Activated CD4-positive, alpha-beta T cell treated with anti-CD3 and anti-CD28 coated beads, Interleukin-2, amount 50 U/mL, for 1 hour (primary cell): ENCODE measurements at places on chromosomes 16 and 17.
A peak's percentile ranks its signal among the peaks of the same experiment; 100 is the strongest.

- no peak for DNase-seq
Measured at GRCh38 chr16:28000314-28001169, 63.0 kb downstream of the GSG1L start.

DNA sequence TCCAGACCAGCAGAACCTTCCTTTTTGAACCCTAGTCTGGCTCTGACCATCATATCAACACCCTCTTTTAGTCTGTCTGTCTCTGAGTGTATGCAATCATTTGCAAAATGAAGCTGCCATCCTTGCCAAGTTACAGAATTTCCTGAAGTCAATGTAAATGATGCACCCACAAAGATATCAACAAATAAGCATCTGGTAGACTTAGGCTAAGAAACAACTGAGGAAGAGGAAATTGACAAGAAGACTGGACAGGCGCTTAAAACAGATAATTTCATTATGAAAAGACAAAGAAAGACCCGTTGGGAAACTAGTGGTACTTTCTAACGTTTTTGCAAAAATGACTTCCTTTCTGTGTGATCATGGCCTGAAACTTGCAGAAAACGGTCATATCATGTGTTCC is 24.7 kb upstream of the CIITA start:
- no peak for DNase-seq

GRCh38 chr17:61396586-61397085 is 3.0 kb upstream of the TBX2 start:
- no peak for DNase-seq

- no peak for DNase-seq
Measured at GRCh38 chr17:8955021-8955959, 10.2 kb downstream of the PIK3R5 start.

- DNase-seq = no peak
Measured at GRCh38 chr16:1273816-1274215, 17.9 kb downstream of the TPSD1 start.

- no peak for DNase-seq
Measured at GRCh38 chr17:44905006-44906000, 6.1 kb upstream of the EFTUD2 start.

DNA sequence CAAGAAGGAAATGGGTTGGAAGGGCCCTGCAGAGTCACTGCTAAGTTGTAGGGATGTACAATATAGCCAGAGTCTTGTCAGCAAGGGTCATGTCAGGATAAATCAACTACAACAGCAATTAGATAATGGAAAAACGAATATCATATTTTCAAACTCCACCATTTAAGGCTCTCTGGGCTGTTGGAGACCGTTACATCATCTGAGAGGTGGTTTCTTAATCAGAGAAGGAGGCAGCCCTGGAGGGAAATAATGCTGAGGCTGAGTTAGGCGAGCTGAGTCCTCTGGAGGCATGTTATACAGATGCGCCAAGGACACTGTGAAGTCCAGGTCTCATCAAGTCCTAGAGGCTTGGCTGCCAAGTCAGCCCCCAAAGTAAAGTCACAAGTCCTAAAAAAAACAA is 30.3 kb downstream of the LYRM9 start:
- no peak for DNase-seq

GRCh38 chr17:61131585-61131984 is 268.1 kb upstream of the TBX2 start:
- DNase-seq = no peak

GRCh38 chr16:85755929-85756768 is 5.3 kb upstream of the C16orf74 start:
- DNase-seq = no peak

DNA sequence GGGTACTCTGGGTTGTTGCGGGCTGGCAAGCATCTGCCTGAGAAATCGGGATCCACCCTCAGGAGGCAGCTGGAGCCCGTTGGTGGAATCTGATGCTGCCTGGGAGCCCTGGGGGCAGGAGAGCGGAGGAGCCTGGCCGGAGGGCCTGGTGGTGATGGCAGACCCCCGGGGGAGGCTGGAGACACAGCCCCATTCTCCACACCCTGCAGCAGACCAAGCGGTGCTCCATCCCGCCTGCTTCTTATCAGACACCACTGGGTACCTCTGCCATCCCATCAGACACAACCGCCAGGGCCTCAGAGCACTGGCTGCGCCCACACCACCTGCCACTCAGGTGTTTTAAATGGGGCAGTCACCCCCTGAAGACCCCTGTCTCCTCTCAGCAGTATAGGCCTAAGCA is 103.9 kb downstream of the RBFOX3 start:
- no peak for DNase-seq

GRCh38 chr17:50303596-50303995 is 29.3 kb downstream of the TMEM92 start:
- no peak for DNase-seq

DNA sequence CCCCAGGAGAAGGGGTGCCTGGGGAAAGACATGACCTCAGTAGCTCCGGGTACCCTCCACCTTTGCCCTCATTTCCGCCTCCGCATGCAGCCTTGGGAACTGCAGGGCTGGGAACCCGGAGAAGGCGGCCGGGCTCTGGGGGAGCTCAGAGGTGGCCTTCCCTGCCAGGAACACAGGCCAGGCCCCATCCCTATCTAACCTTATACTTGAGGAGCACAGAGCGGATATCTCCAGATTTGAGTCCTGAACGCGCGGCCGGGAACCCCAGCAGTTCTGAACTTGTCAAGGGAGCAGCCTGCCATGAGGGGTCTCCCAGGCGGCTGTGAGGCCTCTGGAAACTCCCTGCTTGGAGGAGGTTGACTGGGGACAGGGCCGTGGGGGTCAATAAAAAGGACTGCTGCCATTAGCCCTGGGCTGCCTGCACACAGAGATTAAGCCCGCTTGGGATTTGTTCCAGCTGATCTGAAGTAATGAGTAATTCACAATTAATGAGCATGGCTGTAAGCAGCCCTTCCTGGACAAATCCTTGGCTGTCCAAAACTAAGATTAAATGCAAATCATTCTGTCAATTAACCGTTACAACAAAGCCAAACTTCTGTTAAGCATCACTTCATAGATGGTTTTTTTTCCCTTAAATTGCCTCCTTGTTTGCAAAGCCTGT is 26.3 kb upstream of the METRNL start:
- DNase-seq = no peak

DNA sequence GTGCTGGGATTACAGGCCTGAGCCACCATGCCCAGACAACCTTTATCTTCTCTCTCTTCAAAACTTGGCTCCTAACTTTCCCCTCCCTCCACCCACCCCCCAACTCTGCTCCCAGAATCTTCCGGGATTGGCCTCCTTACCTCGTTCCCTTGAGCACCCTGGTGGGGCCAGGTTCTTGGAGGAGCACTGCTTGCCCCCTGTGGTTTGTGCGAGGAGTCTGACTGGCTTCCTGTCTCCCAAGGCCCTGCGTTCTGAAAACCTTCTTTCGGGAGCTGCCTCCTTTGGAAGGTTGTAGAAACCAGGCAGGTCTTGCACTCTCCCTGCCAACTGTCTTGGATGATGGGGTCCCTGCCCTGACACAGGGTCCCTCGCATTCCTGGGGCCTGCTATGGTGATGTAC is 19.8 kb downstream of the PLXDC1 start:
- no peak for DNase-seq

GRCh38 chr17:42980274-42980765 is at the start of gene RUNDC1:
RUNDC1 (plus strand) TSS chr17:42980565; CDS start chr17:42980577, 12 bp downstream.
- peak; percentile 90 for DNase-seq

GRCh38 chr17:41906465-41907184 is 12.1 kb downstream of the ACLY start:
- DNase-seq = no peak

GRCh38 chr17:40425741-40426140 is 8.0 kb upstream of the TOP2A start:
- DNase-seq = no peak

DNA sequence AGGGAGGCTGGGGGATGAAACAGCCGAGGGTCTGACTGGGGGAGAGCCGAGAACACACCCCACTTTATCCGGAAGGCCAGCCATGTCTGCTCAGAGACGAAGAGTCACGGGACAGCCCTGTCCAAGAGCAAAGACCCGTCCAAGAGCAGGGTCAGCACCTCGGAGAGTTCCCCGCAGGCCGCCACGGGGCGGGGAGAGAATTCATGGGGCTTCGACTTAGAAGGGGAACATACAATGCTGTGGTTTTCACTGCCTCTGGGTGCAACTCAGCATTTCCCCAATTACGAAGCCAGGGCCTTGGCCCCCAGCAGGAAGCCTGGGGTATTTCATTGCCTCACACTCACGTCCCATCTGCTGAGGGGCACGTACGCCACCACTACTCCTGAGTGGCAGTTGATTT is 59.3 kb downstream of the JPH3 start:
- DNase-seq = peak; percentile 7

DNA sequence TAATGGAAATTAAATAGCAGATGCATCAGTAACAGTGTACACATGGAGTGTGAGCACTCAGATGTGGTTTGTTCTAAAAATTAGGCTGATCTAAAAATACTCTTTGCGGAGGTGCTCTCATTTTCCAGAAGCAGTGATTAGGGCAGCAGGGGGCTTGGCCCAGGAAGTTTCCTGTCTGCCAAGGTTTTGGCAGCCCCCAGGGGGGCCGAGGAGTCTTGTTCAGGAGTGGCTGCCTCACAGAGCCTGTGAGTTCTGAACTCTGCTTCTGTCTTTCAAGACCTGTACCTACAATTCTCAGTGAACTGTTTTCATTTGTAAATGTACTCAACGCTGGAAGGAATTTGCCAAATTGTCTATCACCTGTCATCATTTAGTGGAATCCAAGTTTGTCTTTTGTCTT is 388.4 kb upstream of the CDH11 start:
- DNase-seq = no peak

- no peak for DNase-seq
Measured at GRCh38 chr16:30876867-30877266, 17.0 kb downstream of the BCL7C start.

GRCh38 chr17:39676198-39676819 is 8.1 kb downstream of the PNMT start:
- peak; percentile 27 for DNase-seq

GRCh38 chr17:8611137-8611536 is 19.4 kb downstream of the MYH10 start:
- no peak for DNase-seq

- DNase-seq = no peak
Measured at GRCh38 chr17:29131814-29132682, 48.1 kb downstream of the MYO18A start.

DNA sequence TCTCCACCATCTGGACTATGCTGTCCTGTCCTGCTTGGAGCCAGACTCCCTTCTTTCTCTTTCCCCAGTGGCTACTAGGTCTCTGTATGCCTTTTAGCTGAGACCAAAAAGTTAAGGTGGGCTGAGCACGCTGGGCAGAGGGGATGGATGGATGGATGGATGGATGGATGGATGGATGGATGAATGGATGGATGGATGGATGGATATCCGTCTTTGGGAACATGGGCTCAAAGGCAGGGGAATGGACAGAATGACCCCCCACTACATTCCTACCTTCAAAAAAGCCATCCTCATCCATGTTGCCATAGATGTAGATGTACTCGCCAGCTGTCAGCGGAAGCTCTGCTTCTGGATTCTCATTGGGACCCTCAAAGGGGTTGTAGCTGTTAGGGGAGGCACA is 12.8 kb downstream of the TSPOAP1 start:
- no peak for DNase-seq

- DNase-seq = no peak
Measured at GRCh38 chr16:82152641-82153112, 17.3 kb downstream of the MPHOSPH6 start.

GRCh38 chr16:56929639-56930038 is 2.3 kb upstream of the HERPUD1 start:
- no peak for DNase-seq

DNA sequence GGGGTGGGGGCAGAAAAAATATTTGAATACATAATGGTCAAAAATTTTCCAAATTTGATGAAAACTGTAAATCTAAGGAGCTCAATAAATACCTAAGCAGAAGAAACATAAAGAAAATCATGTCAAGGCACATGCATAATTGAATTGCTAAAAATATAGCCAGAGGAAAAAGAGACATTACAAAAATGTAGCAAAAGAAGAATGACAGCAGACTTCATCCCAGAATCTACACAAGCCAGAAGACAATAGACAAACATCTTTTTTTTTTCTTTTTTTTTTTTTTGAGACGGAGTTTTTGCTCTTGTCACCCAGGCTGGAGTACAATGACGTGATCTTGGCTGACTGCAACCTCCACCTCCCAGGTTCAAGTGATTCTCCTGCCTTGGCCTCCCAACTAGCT is 62.0 kb upstream of the ATP2A3 start:
- DNase-seq = no peak

- no peak for DNase-seq
Measured at GRCh38 chr17:66355510-66355909, 53.1 kb downstream of the PRKCA start.

DNA sequence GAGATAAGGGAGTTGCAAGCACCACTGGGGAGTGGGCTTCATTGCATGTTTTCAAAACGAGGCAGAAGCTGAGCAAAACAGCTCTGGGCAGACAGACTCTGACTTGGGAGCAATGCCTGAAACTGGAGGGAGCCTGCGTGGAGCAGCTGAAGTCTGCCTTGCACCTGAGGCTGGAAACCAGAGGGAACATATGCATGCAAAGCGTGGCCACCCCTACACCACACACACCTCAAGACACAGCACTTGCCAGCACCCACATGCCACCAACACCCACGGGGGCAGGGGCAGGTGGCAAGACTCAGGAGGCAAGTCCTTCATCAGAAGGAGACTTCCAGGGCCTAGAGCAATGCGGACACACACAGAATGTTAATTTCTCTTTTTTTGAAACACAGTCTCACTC is 45.8 kb downstream of the COTL1 start:
- DNase-seq = no peak

- no peak for DNase-seq
Measured at GRCh38 chr17:58531122-58531521, 16.7 kb upstream of the MTMR4 start.

GRCh38 chr17:29663155-29663554 is 40.4 kb upstream of the CORO6 start:
- DNase-seq = no peak

DNA sequence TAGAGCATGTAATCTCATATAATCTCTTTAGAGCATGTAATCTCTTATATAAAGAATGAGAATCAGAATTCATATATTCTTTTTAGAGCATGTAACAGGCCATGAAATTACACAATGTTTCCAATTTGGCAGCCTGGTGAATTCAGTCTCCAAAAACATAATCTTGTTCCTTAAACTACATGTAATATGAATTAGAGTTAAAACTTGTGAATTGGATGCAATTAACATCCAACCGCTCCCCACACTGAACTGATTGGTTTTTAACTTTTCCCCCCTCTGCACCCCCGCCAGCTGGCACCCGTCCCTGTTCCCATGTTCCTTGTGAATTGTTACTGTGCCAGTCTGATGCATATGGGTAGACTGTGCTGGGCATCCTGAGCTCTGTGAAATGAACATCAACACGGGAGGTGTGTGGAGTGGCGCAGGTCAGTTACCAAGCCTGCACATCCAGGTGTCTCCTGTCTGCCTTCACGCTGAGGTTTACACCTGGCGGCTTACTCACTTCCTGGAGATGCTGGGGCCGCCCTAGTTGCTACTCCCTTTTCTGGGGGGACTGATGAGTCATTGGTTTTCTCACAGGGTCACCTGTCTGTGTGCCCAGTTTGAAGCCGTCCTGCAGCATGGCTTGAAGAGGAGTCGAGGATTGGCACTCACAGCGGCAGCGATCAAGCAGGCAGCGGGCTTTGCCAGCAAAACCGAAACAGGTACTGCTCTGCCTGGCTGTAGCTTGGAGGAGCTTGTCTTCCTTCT is 50.4 kb downstream of the SNX29 start:
- DNase-seq = no peak

GRCh38 chr16:5025171-5025632 is 8.5 kb downstream of the NAGPA start:
- no peak for DNase-seq

- DNase-seq = no peak
Measured at GRCh38 chr17:14552306-14552705, 251.4 kb downstream of the HS3ST3B1 start.
